Sigmoid colon (tissue), 7 donors: ENCODE measurements at places on chromosomes 2 and 18. TPM values are rescaled to one million over a fixed set of nuclear protein-coding genes. Genes with fewer than 3 reads are reported as not detected.

Gene NETO1
- 0.86 TPM for polyA plus RNA-seq

Gene TMSB10
- polyA plus RNA-seq: 3,723 TPM

- no peaks in the 10 kb centered on the region for H3K36me3 ChIP-seq
- no peak overlapping the region for H3K4me3 ChIP-seq
- no peak overlapping the region for H3K27ac ChIP-seq
- peak; percentile 6 for DNase-seq
- H3K4me1 ChIP-seq: peaks cover 5% of the 10 kb centered on the region
Observed at GRCh38 chr2:45274250-45274926, 265.1 kb upstream of the SIX2 start.

- DNase-seq: no peak
- H3K36me3 ChIP-seq: no peaks in the 10 kb centered on the region
- H3K27me3 ChIP-seq: no peaks in the 10 kb centered on the region
- no peaks in the 10 kb centered on the region for H3K4me1 ChIP-seq
- H3K4me3 ChIP-seq: no peak overlapping the region
Observed at GRCh38 chr2:26903676-26904075, 55.7 kb downstream of the DPYSL5 start.

- H3K4me1 ChIP-seq: peaks cover 39% of the 10 kb centered on the region
- H3K36me3 ChIP-seq: no peaks in the 10 kb centered on the region
- peak overlapping the region; percentile 86 for H3K27ac ChIP-seq
- no peak overlapping the region for H3K4me3 ChIP-seq
- no peaks in the 10 kb centered on the region for H3K27me3 ChIP-seq
Observed at GRCh38 chr2:28356095-28356911, 36.4 kb upstream of the FOSL2 start.

Gene CHRNA1
- 2.1 TPM for polyA plus RNA-seq

DNA sequence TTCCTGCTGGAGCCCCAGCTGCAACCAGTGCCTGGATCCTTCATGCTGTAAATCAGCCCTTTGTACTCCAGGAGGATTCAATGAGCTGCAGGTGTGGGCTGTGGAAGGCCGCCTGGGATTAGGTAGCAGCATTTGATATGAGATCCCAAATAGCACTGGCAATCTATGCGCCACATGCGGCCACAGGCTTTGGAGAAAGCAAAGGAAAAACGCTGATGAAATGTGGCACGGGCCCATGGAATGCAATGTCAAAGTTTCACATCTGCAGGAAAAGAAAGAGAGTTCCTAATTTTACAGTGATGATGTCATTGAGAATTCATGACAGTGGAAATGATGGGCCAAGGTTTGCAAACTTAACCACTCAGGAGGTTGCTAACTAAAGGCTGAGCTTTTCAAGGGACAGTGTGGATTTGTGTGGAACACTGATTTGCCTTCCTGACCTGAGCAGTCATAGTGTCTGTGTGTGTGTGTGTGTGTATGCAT lies 216.4 kb upstream of the OSR1 start:
- H3K4me1 ChIP-seq: peaks cover 7% of the 10 kb centered on the region
- no peaks in the 10 kb centered on the region for H3K36me3 ChIP-seq
- no peak overlapping the region for H3K27ac ChIP-seq
- peak; percentile 84 for DNase-seq
- no peaks in the 10 kb centered on the region for H3K27me3 ChIP-seq

Gene CPO
- polyA plus RNA-seq: not detected

GRCh38 chr18:10563886-10564285 lies 38.1 kb downstream of the NAPG start:
- peaks cover 5% of the 10 kb centered on the region for H3K4me1 ChIP-seq
- H3K4me3 ChIP-seq: no peak overlapping the region
- H3K36me3 ChIP-seq: no peaks in the 10 kb centered on the region
- H3K27me3 ChIP-seq: no peaks in the 10 kb centered on the region
- DNase-seq: no peak

GRCh38 chr2:212421556-212422334 lies 116.9 kb downstream of the ERBB4 start:
- no peak overlapping the region for H3K4me3 ChIP-seq
- H3K27me3 ChIP-seq: no peaks in the 10 kb centered on the region
- no peaks in the 10 kb centered on the region for H3K4me1 ChIP-seq
- no peak overlapping the region for H3K27ac ChIP-seq

Gene TMEM18
- polyA plus RNA-seq: 23.4 TPM

DNA sequence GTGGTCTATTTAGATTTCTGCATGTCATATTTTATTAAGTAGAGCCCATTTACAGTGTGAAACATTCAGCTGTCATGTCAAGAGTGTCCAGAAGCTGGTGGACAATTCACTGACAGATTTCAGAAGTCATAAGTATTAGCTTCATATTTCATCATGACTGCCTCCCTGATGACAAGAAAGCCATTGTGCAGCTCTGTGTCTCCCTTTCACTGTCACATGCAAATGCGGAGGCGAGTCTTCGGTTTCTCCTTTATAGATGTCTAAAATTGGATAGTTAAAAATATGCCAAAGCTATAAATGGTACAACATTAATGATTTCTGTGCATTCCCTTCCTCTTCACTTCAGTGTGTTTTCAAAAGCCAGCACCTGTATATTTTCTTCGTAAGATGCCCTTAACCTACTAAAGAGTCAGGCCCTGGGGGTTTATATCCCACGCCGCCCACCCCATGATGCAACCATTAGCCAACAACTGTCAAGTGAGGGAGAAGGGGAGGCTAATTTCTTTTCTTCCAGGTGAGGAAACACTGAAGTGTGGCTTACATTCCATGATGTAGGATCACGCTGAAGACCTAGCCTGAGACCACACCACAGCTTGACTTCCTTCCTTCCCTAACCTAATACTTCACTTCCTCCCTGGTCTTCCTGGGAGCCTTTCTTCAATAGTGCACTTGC lies 99.6 kb upstream of the DDX18 start:
- H3K36me3 ChIP-seq: no peaks in the 10 kb centered on the region
- H3K4me3 ChIP-seq: no peak overlapping the region
- H3K27me3 ChIP-seq: no peaks in the 10 kb centered on the region
- H3K27ac ChIP-seq: no peak overlapping the region
- H3K4me1 ChIP-seq: no peaks in the 10 kb centered on the region

DNA sequence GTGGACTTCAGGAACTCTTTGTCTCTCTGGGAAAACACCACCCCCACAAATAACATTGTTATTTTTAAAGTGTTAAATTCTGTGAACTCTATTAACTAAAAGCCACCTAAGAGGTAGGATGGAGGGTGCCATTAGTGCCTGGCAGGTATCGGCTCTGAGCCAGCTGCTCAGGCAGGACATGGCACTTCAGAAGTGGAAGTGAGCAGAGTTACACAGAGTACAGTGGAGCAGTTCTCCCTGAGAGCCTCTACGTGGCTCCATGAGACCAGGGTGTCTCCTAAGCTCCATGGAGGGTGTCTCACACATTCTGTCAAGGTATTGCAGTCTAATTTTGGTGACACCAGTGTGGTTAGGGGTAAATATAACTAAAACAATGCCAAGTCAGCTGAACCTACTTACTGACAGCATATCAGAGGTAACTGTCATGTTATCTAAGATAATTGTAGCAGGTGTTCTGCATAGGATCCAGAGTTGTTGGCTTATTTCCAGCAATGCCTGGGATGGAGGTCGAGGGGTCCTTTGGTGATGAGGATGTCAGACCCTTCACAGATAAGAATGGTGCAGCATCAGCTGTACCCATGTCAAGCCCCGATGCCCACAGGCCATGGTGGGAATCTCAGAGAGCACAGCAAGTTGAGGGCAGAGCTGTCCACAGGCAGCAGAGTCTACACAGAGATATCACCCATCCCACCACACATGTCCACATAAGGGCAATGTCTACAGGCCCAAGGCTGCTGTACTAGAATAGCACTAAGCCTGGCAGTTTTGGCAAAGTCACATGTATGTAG lies 8.6 kb upstream of the MALL start:
- H3K4me1 ChIP-seq: no peaks in the 10 kb centered on the region
- no peak overlapping the region for H3K27ac ChIP-seq
- H3K36me3 ChIP-seq: no peaks in the 10 kb centered on the region
- H3K4me3 ChIP-seq: no peak overlapping the region

- no peaks in the 10 kb centered on the region for H3K36me3 ChIP-seq
- DNase-seq: no peak
Observed at GRCh38 chr2:233638836-233639235, 2.6 kb downstream of the UGT1A10 start.

DNA sequence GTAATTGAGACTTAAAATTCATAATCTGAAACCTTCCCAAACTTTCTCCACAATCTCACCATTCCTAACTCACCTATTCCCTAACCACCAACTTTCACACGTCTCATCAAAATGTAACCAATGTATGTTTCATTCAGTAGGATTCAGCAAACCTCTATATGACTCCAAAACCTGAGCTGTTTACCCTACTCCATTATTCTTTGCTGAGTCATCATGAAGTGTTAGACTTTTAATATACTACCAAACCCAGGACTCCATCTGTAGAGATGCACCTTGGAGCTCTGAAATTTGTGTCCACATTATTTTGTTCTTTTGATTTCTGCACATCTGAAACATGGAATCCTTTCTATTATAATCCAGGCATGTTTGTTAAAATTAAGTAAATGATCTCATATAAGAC lies 727.0 kb upstream of the PIK3C3 start:
- DNase-seq: no peak
- H3K36me3 ChIP-seq: no peaks in the 10 kb centered on the region
- H3K27me3 ChIP-seq: no peaks in the 10 kb centered on the region
- H3K27ac ChIP-seq: no peak overlapping the region
- no peaks in the 10 kb centered on the region for H3K4me1 ChIP-seq
- H3K4me3 ChIP-seq: no peak overlapping the region

- no peak for DNase-seq
- no peaks in the 10 kb centered on the region for H3K27me3 ChIP-seq
- peak overlapping the region; percentile 13 for H3K27ac ChIP-seq
- no peak overlapping the region for H3K4me3 ChIP-seq
- H3K4me1 ChIP-seq: peaks cover 13% of the 10 kb centered on the region
- no peaks in the 10 kb centered on the region for H3K36me3 ChIP-seq
Observed at GRCh38 chr2:191936882-191937405, 90.1 kb upstream of the CAVIN2 start.

Gene PAX8
- polyA plus RNA-seq: 10.8 TPM

DNA sequence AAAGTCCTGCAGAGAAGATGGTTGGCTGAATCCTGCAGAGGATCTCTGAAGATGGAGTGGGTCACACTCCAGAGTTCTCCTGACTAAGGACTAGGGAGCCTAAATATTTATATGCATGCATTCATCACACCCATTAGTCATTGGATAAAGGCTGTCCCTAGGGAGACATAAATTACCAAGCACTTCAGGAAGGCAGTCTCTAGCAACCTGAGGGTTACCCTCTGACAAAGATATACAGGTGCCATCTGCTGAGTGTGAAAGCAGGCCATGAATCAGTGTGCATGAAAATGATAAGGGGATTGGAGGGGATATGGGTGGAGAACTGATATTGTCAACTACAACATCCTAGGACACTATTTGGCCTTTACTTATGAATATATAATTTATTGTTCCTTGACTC lies 294.8 kb upstream of the DDX18 start:
- H3K36me3 ChIP-seq: no peaks in the 10 kb centered on the region
- H3K27ac ChIP-seq: no peak overlapping the region
- H3K4me3 ChIP-seq: no peak overlapping the region
- no peak for DNase-seq

DNA sequence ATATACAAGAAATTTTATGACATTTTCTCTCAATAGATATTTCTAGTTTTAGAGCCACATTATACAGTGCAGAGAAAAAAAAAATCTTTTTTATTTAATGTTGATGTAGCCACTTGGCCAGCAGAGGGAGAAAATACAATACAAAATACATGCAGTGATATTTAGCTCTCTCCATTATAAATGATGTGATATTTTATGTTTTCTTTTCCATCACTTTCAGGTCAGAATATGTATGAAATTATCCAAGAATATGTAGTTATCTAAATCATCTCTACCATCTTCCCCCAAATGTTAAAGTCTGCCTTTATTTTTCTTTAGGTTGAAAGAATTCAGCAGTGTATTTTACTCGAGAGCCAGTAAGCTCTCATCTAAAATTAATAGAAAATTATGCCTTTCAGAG lies 533.6 kb upstream of the FSHR start:
- H3K36me3 ChIP-seq: no peaks in the 10 kb centered on the region
- DNase-seq: no peak
- H3K4me3 ChIP-seq: no peak overlapping the region
- no peak overlapping the region for H3K27ac ChIP-seq
- H3K4me1 ChIP-seq: no peaks in the 10 kb centered on the region

- no peaks in the 10 kb centered on the region for H3K4me1 ChIP-seq
- no peak overlapping the region for H3K27ac ChIP-seq
- no peaks in the 10 kb centered on the region for H3K27me3 ChIP-seq
- H3K36me3 ChIP-seq: no peaks in the 10 kb centered on the region
- DNase-seq: no peak
- no peak overlapping the region for H3K4me3 ChIP-seq
Observed at GRCh38 chr2:17429130-17429529, 89.1 kb downstream of the RAD51AP2 start.

Gene TBR1
- polyA plus RNA-seq: not detected

Gene DCC
- polyA plus RNA-seq: not detected

Gene FEV
- polyA plus RNA-seq: not detected

DNA sequence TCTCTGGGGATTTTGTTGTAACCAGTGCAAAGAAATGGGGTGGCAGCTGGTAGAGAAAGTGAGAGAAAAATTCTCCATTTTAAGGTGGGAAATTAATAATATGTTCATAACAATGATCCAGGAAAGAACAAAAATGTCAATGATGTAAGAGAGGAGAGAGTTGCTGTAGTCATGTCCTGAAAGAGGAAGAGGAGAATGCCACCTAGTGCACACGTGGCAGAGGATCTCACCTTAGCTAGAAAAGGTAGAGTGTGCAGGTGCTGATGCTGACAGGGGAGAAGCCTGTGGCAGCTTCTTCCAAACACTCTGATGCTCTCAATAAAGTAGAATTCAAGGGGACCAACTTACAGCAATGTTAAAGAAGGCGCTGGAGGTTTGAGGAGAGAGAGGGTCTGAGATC lies 282.9 kb upstream of the PKDCC start:
- H3K4me1 ChIP-seq: no peaks in the 10 kb centered on the region
- no peaks in the 10 kb centered on the region for H3K27me3 ChIP-seq
- no peak for DNase-seq
- H3K27ac ChIP-seq: no peak overlapping the region
- no peaks in the 10 kb centered on the region for H3K36me3 ChIP-seq
- H3K4me3 ChIP-seq: no peak overlapping the region

- H3K27ac ChIP-seq: peak overlapping the region; percentile 76
- H3K4me1 ChIP-seq: peaks cover 28% of the 10 kb centered on the region
- H3K27me3 ChIP-seq: no peaks in the 10 kb centered on the region
Observed at GRCh38 chr2:173202570-173202969, 126.9 kb downstream of the MAP3K20 start.

DNA sequence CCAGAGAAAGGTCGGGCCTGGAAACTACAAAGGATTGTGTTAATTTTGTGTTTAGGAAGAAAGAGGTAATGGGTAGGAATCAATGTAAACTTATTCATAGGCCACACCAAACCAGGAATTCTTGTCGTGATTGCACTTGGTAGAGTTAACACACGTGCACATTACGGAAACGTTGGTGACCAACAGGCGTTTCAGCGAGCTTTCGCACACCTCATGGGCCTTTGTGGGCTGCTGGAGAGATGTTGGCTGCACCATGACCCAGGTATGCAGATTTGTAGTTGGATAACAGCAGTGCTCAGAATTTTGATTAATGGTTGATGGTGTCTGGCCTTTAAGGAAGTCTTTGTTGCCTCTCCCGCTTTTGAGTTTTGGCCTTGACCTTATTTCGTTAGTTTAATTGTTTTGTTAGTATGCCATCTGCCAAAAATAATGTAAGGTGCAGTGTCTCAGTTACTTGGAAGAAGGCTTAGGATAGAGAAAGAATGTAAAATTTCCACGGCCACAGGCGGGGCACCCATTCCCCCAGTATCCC lies 1.9 kb downstream of the ZNF236 start:
- no peaks in the 10 kb centered on the region for H3K27me3 ChIP-seq
- H3K4me3 ChIP-seq: peak overlapping the region; percentile 75
- peak overlapping the region; percentile 98 for H3K27ac ChIP-seq
- DNase-seq: peak; percentile 40
- peaks cover 15% of the 10 kb centered on the region for H3K4me1 ChIP-seq
- no peaks in the 10 kb centered on the region for H3K36me3 ChIP-seq
